ENCODE measurements at places on chromosomes 3 and 15. TPM values are rescaled to one million over a fixed set of nuclear protein-coding genes. Genes with fewer than 3 reads are reported as not detected.

ZNF619 gene
- total RNA-seq = 2.2 TPM

BCHE gene
- 1.1 TPM for total RNA-seq

TOPBP1 gene
- total RNA-seq = 27.7 TPM

SERINC4 gene
- 0.12 TPM for total RNA-seq

AHSG gene
- not detected for total RNA-seq

COL7A1 gene
- 199 TPM for total RNA-seq

CHRFAM7A gene
- total RNA-seq = 4.9 TPM

C2CD4A gene
- total RNA-seq = 0.02 TPM

GATM gene
- total RNA-seq = 2.5 TPM

CPN2 gene
- not detected for total RNA-seq

All from A549 treated with DMSO at 1 μM for 4 hours (cell line).